AG08395 (cell line): ENCODE measurements at places on chromosomes 5 and 9.

- no peak for DNase-seq
Measured at GRCh38 chr5:51148437-51148836, 234.8 kb upstream of the ISL1 start.

GRCh38 chr5:60455589-60455988 is 244.4 kb downstream of the DEPDC1B start:
- no peak for DNase-seq

GRCh38 chr5:1111241-1111726 is 579 bp downstream of the SLC12A7 start:
- DNase-seq = peak; percentile 15

GRCh38 chr9:131609099-131609830 is 63.9 kb downstream of the PRRT1B start:
- DNase-seq = peak; percentile 75

DNA sequence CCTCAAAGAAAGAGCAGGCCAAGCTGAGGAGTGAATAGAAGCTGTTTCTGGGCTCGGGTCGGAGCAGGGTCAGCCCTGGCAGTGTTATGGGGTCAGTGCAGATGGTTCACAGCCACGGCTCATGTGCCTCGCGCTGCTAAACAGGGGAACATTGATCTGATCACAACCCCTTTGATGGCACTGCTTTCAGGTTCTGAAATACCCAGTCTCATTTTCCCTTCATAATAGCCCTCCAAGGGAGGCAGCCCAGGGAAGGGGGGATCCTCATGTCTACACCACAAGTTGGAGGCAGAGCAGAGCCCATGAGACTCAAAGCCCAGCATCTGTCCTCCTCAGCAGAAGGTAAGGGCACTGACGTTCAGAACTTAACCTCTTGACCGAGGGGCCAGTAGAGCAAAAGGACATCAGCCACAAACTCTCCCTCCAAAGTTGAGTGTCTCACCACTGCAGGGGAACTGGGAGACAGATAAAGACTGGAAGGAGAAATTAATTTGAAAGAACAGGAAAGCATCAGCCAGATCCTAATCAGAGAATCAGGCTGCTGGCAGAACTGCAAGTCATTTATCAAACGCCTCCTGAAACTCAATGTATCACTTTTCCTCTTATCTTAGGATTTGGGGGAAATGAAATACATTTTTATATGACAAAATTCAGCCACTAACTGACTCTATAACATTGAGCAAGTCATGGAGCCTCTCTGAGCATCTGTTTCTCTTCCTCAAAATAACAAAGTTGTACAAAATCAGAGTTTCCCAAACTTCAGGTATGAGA is 110.6 kb downstream of the SH3TC2 start:
- no peak for DNase-seq

DNA sequence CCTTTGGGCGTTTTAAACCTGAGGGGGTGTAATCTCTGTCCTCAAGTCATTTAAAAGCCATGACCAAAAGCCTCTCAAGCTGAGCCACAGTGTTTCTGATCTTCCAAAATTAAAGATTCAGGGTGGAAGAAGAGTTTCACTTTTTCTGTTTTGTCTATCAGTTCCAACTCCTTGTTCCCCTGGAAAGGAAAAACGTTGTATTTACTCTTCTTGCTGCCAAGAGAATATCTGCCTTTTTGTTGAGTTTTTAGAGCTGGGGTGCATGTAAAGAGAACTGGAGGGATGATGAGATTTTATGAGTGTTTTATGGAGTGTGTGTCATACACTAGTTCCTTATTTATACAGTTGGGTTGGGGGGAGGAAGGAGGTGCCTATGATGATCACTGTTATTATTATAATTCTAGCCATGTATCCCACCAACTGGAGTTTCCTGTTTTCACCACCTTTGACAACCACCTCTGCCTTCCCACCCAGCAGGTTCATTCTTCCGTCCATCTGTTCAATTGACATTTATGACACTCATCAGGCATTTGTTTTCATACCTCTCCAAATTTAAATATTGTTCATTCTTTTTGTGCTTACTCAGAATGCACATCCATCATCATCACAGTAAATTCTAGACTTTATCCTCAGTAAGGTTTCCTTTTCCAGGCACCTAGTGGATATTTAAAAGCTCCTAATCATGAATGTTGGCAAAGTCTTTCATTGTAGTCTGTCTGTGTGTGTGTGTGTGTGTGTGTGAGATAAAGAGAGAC is 97.9 kb upstream of the MPDZ start:
- no peak for DNase-seq

DNA sequence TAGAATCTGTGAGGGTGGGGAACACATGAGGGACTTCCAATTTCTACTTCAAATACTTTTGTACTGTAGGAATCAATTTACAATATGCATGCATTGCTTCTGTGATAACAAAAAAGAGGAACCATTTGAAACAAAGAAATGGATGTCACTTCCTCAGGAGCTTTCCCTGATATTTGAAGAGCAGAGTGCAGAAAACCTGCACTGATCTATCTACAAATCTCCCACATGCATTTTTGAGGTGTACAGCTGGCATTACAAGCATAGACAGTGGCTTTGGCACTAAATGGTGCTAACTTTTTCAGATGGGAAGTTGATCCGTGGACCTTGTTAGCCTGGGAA is 27.7 kb downstream of the YIPF5 start:
- DNase-seq = no peak

- DNase-seq = no peak
Measured at GRCh38 chr5:30100929-30101328, 1092.6 kb upstream of the CDH6 start.

DNA sequence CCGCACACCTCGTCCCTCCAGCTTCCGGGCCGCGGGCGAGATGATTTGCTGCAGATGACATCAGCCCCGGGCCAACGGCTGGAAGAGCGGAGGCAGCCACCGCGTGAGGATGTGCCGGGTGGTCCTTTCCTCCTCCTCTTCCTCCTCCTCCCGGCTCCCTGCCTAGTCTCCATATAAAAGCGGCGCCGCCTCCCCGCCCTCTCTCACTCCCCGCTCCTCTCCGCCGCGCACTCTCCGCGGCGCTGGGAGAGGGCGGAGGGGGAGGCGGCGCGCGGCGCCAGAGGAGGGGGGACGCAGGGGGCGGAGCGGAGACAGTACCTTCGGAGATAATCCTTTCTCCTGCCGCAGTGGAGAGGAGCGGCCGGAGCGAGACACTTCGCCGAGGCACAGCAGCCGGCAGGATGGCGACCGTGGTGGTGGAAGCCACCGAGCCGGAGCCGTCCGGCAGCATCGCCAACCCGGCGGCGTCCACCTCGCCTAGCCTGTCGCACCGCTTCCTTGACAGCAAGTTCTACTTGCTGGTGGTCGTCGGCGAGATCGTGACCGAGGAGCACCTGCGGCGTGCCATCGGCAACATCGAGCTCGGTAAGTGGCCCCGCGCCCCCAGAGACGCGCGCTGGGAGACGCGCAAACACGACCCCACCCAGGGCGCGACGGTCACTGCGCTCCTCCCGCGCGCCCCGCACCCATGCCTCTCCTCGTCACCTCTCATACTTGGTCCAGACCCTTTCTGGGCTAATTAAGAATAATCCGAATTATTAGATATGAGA is at the start of gene MAP1B:
Gene MAP1B, plus strand, starts transcription at position 345 of the 770 bp plus-strand sequence. Its CDS starts 57 bp downstream, at position 402.
- peak; percentile 65 for DNase-seq

DNA sequence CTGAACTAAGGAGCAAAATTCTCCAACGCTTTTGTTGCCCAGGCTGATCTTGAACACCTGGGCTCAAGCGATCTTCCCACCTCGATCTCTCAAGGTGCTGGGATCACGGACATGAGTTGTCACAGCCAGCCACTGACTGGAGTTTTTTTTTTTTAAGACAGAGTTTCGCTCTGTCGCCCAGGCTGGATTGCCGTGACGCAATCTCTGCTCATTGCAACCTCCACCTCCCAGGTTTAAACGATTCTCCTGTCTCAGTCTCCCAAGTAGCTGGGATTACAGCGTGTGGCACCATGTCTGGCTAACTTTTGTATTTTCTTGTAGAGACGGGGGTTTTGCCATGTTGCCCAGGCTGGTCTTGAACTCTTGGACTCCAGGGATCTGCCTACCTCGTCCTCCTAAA is 58.2 kb downstream of the EHMT1 start:
- DNase-seq = no peak

DNA sequence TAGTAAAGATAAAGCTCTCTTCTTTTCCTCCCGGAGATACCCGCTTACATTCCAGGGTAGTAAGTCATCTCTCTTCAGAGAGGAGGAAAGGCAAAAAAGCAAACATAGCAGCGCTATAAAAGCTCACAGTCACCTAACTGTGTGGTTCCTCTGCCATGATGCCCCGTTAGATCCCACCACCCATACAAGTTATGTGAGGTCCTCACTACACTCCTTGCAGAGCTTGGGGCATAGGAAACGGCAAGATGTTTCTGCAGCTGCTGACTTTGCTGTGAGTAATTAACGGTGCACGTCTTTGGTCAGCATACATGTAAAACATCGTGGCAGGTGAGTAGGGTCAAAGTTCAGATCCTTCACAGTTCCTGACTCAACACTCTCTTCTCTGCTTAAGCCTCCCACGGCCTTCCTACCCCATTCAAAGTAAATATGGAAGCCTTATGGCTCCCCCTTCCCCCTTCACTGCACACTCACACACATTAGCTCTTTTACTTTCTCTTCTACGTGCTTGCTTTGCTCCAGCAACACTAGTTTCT is 218.9 kb downstream of the DIRAS2 start:
- DNase-seq = no peak

- DNase-seq = no peak
Measured at GRCh38 chr5:113161806-113162205, 185.2 kb downstream of the DCP2 start.

DNA sequence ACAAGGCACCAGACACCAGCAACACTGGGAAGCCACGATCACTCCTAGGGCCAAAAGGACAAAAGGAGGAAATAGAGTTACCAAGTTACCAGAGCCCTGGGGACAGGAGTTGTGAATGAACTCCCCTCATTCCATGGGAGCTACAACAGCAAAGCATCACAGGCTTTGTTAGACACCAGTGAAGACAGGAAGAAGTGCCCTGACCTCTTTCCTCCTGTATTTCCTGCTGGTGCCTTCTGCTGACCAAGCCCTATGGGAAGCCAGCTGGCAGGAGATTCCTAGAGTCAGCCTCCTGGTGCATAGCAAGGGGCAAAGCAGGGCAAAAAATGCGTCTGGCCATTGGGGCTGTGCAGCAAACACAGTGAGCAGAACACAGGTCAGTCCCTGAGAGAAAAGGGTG is 374.7 kb downstream of the ZSWIM6 start:
- DNase-seq = no peak

DNA sequence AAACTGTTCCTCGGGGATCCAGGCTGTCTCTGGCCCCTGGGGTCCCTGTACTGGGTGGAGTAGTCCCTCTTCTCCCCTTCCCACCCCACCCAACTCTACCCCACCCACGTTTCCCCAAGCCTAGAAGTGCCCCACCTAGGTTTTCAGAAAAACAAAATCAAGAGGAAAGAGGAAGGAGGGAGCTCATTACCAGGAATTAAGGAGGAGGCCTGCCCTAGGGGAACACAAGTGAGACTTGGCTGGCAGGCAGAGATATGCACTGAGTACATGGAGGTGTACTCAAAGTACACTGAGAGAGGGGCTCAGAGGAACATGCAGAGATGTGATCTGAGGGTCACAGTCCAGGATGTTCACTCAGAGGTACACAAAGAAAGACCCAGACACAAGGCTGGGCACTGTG is 10.2 kb downstream of the AQP3 start:
- no peak for DNase-seq

- DNase-seq = no peak
Measured at GRCh38 chr9:37916471-37917312, 12.8 kb upstream of the SLC25A51 start.

DNA sequence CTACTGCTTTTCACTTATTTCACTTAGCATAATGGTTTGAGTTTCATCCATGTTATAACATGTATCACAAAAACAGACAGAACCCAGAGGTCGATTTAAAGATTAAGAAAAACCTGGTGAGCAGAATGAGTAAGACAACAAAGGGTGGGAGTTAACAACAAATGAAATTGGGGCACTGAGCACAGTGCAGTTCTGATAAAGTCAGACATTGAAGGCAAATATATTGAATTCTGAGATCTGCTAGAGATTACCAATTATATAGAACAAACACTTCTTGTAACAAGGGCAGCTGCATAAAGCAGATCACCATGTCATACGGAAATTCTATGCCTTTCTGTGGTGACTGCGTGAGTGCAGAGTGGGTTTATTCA is 517.3 kb upstream of the RORB start:
- no peak for DNase-seq

- DNase-seq = no peak
Measured at GRCh38 chr9:125649826-125650225, 57.2 kb downstream of the MAPKAP1 start.

DNA sequence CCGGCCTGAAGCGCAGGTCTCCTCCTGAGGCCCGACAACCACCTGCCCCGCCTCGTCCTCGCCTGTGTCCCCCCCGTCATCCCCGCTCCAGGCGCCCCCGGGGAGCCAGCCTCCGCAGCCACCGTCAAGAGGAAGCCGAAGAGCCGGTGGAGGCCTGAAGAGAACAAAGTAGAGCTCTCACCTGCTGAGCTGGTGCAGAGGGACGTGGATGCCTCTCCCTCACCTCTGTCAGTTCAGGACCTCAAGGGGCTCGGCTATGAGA is 169.9 kb downstream of the HINT1 start:
- DNase-seq = no peak

DNA sequence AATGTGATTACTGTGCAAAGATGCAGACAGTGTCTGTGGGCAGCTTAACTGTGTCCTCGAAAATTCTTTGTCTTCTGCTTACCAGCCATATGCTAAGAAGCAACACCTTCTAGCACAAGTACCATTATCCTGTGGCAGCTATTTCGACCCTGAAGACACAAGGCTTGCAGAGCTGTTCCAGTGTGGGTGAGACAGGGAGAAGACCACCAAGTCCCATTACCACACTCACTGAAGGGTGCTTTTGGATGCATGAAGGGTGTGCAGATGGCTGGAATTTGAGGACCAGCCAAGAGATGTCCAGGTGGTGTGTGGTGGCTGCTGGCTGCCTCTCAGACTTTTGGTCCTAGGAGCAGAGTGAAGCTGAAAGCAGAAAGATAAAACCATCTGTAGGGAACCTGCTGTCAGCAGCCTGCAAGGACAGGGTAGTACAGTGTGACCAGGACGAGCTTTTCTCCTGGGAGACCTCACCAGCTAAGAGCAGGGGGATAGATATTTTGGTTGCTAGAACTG is 161.8 kb downstream of the ICE1 start:
- no peak for DNase-seq

DNA sequence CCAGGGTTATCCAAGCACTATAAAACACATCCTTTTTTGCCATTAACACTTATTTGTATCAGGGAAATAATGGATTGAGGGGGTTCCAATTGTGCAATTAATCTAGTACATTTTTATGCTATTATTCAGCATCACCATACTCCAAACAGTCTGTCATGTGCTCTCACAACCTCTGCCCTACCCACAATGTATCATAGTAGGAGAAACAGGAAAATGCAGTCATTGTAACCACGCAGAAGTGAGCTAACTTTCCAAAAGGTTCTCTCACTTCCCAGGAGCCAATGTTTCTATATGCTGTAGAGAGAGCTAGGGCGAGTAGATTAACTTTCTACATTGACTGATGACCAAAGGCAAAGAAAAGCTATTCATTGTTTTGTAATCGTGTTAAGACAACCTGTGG is 29.8 kb downstream of the DAB2 start:
- peak; percentile 38 for DNase-seq

GRCh38 chr9:20209391-20210340 is 412.6 kb downstream of the MLLT3 start:
- DNase-seq = no peak
